ENCODE measurements at places on chromosomes 12 and 14.
A peak's percentile ranks its signal among the peaks of the same experiment; 100 is the strongest.

- DNase-seq: no peak
These were observed 171.2 kb downstream of the FLRT2 start for GRCh38 chr14:85701116-85701515.

DNA sequence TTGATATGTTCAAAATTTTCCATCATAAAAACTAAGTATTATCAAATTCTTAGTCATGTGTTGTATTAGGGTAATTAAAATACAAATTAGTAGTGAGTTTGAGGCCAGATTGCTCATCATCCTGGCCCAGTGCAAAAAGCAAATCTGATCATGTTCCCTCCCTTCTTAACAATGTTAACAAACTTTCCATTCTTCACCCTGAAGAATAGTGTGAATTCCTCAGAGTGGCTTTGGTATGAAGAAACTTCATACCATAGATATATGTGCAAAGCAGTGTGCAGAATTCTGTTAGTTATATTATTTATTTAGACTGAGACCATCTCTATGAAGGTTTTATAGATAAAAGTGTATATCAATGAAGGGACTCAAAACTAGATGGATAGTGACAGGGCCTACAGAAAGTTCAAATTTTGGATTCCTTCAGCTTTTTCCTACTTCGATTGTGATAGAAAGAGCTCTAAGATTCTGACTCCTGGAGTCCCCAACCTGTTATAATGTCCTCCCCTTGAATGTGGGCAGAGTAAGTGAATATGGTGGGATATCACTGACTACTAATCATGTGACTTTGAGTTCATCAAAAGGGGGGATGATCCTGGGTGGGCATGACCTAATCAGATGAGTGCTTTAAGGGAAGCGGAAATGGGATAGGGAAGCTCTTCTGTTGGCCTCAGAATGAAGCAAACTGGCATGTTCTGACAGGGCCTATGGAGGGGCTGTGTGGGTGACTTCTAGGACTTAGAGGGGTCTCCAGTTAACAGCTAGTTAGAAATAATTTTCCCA lies 271.4 kb downstream of the BTG1 start:
- no peak for DNase-seq

DNA sequence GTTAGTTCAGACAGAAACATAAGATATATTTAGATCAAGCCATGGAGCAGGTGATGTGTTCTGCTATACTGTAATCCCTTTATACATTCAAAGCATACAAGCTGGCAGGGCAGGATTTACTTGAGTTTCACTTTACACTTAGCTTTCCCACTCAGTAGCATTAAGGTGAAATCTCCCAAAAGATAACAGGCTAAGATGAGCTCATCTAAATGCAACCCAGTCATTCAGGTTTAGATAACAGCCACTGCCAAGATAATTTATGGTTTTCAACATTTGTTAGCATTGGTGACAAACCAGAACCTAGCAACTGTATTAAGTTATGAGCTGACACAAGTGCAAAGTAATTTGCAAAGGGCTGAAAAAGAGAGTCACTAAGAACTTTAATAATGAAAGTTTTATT lies 925.1 kb upstream of the ATXN7L3B start:
- no peak for DNase-seq

DNA sequence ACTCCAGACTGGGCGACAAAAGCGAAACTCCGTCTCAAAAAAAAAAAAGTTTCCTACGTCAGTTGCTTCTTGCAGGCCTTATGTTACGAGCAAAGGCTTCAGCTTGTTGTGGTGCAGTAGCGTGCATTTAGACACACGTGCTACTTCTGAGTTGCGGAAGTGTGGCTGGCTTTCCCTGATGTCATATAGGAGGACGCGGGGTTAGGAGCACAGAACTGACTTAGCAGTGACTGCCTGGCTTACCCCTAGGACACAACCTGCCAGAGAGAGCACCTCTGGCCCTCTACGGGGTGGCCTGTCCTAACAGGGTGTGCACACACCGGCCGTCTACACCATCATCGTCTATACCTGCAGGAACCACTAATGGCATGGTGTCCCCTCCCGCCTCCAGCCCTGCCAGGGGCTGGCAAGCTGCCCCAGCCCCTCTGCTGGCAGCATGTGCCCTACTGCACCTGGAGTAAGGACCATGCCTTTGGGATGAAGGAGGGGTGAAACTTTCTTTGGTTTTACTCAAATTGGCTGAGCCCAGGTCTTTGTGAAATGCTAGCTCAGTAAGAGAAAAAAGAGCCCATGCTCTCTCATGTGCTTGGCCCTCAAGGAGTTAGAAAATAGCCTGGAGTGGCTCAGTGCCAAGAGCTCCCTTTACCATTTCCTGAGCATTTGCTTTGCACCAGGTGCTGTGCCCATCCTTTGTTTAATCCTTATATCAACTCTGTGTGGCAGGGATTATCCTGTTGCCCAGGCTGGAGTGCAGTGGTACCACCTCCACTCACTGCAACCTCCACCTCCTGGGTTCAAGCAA lies 1.7 kb upstream of the GPR68 start:
- DNase-seq: peak; percentile 94

DNA sequence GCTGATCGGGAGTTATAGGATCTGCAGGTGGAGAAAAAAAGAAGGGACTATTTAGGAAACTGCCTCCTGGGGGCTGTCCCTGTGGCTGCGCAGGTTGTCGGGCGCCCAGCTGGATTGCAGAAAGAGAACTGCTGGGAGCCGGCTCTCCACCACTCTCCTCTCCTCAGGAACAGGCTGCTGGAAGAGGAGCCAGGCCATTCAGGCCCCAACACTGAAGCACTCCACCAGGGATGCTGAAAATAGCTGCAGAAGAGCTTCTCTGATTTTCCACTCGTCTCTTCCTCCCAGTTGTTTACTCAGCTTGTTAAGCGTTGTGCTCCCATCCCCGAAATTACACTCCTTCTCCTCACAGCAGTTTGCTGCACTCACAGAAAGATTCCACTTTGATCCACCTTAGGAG lies 347.3 kb downstream of the GLT1D1 start:
- DNase-seq: no peak

- DNase-seq: no peak
These were observed 116.8 kb downstream of the CRADD start for GRCh38 chr12:93793983-93794382.
